ENCODE measurements at places on chromosomes 7 and 10.

DNA sequence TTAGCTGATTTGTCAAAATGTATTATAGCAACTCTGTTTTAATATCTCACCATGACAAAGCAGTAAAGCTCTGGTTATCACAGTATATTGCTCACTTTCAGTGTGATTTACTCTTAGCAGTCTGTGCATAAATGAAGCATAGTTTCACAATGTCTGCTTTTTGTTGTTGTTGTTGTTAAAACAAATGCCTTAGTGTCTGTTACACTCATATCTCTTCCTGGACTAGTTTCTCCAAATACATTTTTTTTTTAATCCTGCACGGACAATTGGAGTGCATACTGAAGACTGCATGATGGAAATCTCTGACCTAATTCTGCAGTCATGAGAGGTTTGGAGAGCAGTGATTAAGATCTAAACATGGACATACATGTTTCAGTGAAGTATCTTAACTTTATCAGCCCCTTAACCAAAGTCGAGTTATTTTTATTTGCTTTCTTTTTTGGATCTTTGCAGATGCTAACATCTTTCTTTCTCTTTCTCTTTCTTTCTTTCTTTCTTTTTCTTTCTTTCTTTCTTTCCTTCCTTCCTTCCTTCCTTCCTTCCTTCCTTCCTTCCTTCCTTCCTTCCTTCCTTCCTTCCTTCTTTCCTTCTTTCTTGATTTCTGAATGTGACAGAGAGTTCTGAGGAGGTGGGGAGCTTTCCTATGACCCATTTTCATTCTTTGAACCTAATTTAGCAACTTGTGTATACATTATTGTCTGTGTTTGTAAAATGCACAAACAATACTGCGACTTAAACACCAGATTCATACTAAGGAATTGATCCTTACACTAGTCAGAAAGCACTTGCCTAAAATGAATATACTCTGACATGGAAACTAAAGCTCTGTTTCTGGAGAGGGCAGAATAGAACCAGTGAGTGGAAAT lies 161.5 kb upstream of the AGR3 start:
- DNase-seq = no peak

GRCh38 chr10:74056050-74056818 lies 58.3 kb downstream of the VCL start:
- no peak for DNase-seq

- no peak for DNase-seq
Measured at GRCh38 chr10:78066012-78066411, 32.3 kb downstream of the RPS24 start.

GRCh38 chr10:24825551-24825950 lies 101.9 kb upstream of the ARHGAP21 start:
- DNase-seq = no peak

DNA sequence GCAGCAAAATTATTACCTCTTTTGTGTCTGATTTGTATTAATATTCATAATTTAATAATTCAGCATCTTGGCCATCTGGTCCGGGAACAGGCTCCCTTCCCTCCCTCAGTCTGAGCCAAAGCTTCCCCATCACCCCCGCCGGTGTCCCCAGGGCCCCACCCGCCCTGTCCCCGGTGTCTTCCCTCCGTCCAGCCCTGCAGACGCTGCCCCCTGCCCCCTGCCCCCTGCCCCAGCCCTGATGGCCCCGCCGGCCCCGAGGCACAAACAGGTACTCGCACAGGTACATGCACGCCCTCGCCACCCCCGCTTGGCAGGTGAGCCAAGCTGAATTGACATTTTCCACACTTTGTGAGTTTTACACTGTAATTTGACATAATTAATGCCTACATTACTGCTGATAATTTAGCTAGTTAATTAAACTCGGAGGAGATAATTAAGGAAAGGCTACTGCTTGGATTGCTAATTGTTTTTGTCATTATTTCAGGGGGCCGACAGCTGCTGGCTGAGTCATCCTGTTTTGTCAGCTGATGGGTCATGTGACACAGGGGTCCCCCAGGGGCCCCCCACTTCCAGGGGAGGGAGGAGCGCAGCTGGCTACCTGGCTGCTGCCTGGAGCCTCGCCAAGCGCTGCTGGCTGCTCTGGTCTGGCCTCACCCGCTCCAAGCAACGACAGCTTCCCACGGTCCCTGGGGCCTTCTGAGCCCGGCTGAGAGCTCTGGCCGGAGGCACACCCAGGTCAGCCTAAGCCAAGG lies 36.6 kb downstream of the MICALL2 start:
- DNase-seq = peak; percentile 80

- DNase-seq = no peak
Measured at GRCh38 chr10:63641799-63642198, 120.6 kb downstream of the REEP3 start.
